ENCODE measurements at places on chromosomes 5 and 9. TPM values are rescaled to one million over a fixed set of nuclear protein-coding genes. Genes with fewer than 3 reads are reported as not detected.
A peak's percentile ranks its signal among the peaks of the same experiment; 100 is the strongest.

- no peak for DNase-seq
Observed at GRCh38 chr9:7196467-7196866, 438.7 kb downstream of the KDM4C start.

CER1 gene
- total RNA-seq = not detected

GRCh38 chr5:37888476-37888875, 48.6 kb upstream of the GDNF start:
- DNase-seq = no peak

DNA sequence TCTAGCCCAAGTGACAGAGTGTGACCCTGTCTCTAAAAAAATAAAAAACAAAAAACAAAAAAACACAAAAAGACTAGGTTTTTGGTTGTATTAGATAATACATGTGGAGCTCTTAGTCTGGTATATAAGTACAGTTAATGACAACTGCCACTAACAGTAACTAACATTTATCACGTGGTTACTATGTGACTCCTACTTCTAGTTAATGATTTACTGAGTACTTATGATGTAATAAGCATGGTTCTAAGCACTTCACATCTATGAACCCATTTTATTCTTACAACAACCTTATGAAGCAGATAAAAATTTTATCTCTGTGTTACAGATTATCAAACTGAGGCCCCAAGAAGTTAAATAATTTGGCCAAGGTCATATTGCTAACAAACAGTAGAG, 6.1 kb upstream of the TMEFF1 start:
- no peak for DNase-seq

DNA sequence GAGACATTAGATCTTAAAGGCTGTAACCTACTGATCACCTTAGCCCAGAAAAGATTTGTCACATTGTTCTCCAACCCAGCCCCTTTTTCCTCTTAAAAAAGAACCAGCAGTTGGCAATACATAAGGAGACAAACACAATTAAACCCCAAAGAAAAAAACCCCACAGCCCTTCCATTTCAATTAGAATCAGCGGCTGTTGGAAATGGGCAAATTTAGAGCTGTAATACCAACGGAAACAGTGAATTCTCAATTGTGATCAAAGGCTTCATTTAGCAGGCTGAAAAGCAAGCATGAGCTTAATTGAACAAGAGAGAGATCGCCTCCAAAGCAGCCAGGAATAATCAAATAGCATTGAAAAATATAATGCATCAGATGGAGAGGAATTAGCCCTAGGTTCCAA, 153.6 kb downstream of the FAM114A2 start:
- DNase-seq = no peak

DNA sequence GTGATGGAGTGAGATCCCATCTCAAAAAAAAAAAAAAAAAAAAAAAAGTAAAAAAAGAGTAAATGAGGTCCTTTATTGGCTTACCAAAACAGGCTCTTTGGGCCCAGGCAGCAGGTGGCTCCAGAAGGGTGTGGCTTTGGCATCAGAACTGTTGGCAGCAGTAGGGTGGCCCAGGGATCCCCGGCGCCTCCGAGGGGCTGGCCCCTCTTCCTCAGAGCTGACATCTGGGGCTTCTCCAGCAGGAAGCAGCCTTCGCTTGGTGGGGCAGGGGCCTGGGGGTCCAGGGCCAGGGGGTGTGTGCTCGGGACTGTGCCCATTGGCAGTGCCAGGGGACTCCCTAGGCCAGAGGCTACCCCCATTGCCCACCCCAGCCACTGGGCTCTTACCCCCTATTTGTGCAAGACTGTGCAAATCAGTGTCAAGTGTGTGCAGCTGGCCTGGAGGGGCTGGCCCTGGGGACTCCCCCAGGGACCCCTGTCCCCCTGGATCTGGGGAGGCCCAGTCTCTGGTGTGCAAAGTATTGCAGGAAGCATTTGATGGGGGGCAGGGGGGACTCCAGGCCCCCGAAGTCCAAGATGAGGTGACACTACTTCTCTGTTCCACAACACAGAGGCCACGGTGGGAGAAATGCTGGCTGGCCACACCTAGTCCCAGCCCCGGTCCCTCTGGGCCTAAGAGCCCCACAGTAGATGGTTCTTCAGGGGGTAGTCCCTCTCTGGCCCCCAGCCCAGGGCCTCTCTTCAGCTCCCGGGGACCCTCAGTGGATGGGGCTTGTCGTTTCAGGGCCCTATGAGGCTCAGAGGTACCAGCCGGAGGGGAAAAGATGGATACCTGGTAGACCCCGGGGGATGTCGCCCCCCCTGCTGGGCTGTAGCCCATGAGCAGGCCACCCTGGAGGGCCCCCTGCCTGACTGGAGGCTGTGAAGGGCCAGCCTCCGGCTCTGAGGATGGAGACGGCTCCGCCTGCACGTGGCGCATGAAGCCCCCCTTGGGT, 4.7 kb upstream of the STOML2 start:
- DNase-seq = no peak

- DNase-seq = no peak
Observed at GRCh38 chr5:163943546-163943945, 438.1 kb downstream of the MAT2B start.

DNA sequence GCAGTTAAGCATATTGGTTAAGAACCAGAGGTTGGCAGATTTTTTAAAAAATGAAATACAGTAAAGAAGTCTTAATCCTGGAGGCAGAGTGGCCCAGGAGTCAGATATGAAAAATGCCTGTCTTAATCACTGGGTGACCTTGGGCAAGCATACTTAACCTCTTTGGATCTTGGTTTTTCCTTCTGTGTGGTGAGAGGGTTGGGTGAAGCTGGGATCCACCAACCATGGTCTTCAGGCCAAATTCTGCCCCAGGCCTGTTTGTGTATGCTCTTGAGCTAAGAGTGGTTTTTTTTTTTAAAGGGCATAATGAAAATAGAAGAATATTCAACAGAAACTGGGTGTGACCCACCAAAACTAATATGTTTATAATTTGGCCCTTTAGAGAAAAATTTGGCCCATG, 20.0 kb upstream of the TEX48 start:
- no peak for DNase-seq

DNA sequence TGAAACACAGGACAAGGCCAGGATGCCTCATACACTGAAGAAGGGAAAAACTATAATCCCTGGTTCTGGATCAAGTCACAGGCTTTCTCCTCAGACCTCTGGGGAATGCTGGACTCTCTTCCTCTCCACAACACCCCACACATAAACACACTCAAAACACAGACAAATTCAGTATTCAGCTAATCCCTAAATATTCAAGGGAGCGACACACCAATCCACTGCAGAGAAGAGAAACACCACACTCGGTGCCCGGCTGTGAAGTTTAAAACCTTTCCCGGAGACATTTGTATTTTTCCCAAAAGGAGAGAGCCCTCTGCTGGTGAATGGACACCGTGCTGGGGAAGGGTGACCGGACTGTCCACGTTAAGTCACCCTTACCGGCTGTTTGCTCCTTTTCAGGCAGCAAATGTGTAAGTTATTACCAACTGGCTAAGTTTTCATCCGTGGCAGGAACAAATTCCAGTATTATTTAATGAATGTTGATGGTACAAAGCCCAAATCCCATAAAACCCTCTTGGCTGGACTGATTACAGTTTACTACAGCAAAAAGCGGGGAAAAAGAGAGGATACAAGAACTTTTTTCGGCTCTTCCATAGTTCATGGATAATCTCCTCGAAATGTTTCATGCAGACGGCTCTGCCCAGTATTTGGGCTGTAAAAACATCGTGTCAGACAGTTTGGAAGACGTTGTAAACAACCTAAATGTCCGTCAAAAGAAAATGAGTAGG, 130.9 kb upstream of the SLC30A5 start:
- peak; percentile 34 for DNase-seq
